ENCODE measurements at places on chromosomes 1 and 21.

GRCh38 chr1:92934395-92935378, 26.6 kb downstream of the DIPK1A start:
- peak; percentile 74 for DNase-seq

- DNase-seq: no peak
Observed at GRCh38 chr1:77018311-77018710, 151.0 kb downstream of the ST6GALNAC5 start.

DNA sequence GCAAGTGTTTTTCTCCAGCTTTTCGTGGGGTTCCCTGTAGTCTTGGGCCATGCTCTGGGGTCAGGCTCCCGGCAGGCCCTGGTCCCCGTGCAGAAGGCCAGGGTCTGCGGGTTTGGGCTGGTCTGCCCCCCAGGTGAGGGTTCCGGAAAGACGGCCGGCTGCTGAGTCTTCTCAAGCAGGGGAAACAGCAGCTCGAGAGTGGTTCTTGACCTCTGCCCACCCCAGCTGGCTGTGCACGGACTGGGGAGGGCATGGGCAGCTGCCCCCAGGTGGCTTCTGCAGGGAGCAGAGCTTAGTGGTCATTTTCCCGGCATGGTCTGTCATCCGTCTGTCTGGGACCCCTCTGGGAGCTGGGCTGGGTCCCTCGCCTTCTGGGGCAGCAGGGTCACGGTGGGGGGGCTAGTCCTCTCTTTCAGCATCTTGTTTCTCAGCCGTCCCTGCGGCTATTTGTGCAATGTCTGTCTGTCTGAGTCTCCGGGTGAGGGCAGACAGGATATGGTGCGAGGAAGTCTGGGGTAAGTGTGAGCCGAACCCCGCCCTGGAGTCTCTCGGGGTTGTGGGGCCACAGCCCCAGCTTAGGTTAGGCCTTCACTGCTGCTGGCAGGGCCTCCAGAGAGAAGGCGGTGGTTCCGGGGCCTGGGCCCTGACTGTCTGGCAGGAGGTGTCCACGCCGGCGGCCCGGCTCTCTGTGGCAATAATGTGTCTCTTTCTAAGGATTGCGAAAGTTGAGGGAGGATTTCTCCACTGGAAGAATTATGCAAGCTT, 6.1 kb downstream of the SKI start:
- DNase-seq: peak; percentile 82

GRCh38 chr1:180542113-180542837, 16.5 kb upstream of the OVAAL start:
- DNase-seq: no peak

DNA sequence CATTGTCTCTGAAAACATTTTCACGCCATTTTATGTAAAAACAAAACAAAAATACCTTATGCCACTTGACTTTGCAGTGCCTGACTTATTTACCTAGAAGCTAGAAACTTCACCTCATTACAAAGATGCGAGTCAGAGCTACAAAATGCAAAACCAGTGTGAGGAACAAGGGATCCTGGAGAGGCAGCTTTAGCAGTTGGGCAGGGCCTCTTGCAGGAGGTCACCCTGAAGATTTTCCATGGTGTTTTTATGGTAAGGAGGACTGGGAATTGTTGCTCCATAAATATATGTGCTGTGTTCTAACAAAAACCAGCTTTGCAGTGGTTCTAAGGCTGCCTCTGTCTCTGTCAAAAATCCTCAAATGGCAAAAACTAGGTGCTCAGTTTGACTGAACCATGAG, 36.4 kb upstream of the TARBP1 start:
- no peak for DNase-seq

- DNase-seq: no peak
Observed at GRCh38 chr21:17050646-17051045, 462.2 kb upstream of the CXADR start.

- DNase-seq: no peak
Observed at GRCh38 chr21:38428211-38428610, 70.1 kb downstream of the ERG start.

DNA sequence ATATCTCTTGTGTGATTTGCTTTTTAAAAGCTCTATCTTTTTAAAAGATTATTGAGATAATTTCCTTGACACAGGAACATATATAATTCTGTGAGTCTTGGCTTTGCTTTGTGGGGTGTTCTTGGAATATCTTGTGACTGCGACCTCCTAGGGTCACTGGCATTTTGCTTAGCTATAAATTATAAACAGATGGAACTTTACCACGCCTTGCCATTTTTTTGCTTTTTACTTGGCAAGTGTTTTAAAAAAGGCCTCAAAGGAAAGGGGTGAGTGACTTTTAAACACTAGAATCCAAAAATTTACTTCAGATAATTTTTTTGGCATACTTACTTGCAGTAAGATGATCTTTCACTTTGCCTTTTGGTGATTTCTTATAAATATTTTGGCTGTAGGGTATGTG, 43.6 kb downstream of the ALG6 start:
- no peak for DNase-seq

DNA sequence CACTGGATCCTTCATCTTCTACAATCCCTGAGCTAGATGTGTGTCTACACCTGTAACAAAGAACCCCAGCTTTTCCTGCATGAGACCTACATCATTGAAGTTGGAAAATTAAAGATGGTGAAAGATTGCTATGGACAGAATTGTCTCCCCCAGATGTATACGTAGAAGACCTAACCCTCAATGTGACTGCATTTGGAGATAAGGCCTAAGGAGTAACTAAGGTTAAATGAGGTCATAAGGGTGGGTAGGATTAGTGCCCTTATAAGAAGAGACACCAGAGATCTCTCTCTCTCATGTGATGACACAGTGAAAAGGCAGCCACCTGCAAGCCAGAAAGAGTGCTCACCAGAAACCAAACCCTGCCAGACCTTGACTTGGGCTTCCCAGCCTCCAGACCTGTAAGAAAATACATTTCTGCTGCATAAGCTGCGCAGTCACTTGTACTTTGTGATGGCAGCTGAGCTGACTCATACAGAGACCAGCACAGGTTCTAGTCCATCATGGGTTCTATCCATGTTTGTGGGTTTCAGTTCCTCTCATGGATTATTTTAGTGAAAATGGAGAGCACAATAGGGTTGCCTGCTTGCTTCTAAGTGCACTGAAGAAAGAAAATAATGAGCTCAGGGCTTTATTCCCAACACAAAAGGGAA, 180.8 kb downstream of the TPR start:
- no peak for DNase-seq

GRCh38 chr1:231927431-231927830, 300.8 kb downstream of the DISC1 start:
- no peak for DNase-seq

- no peak for DNase-seq
Observed at GRCh38 chr1:91402023-91402422, 2.6 kb downstream of the HFM1 start.

- DNase-seq: no peak
Observed at GRCh38 chr1:95168761-95169351, 51.7 kb downstream of the TLCD4 start.

GRCh38 chr1:12496154-12496961, 121.7 kb downstream of the DHRS3 start:
- no peak for DNase-seq

- no peak for DNase-seq
Observed at GRCh38 chr1:7871136-7871535, 18.3 kb upstream of the UTS2 start.

- DNase-seq: no peak
Observed at GRCh38 chr1:27489501-27489972, 430 bp downstream of the WASF2 start.

- DNase-seq: peak; percentile 80
Observed at GRCh38 chr1:241972703-241973369, 15.3 kb downstream of the BECN2 start.

DNA sequence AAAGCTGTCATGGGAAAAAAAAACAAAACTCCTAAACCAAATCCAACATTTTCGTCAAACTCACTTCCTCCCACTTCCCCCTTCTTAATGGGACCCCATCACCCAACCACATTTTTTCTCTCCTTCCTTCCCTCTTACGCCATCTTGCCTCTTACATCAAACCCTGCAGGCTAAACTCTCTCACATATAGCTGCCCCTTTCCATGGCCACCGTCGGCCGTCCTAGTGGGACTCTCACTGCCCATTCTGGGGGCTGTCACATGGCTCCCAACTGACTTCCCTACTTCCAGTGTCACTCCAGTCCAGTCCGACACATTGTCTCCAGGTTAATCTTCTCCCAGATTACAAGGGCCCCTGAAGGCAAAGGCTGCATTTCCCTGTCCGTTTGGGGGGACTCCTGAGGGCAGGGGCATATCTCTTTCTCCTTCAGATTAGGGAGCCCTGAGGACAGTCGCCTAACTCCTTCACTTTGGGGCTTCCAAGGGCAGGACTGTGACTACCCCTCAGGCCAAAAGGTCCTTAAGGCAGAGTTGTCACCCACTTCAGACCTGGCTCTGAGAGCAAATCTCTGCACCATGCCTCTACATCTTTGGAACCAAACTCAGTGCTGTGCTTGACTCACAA, 658 bp downstream of the UBXN11 start:
- no peak for DNase-seq

GRCh38 chr1:8090241-8090702, 64.2 kb upstream of the ERRFI1 start:
- DNase-seq: no peak
